ENCODE measurements at places on chromosomes 7 and 10.

- DNase-seq, result no peak
Observed at GRCh38 chr10:131694781-131695495, 205.9 kb upstream of the PPP2R2D start.

- no peak for DNase-seq
Observed at GRCh38 chr7:130144312-130145171, 60.7 kb downstream of the TMEM209 start.

DNA sequence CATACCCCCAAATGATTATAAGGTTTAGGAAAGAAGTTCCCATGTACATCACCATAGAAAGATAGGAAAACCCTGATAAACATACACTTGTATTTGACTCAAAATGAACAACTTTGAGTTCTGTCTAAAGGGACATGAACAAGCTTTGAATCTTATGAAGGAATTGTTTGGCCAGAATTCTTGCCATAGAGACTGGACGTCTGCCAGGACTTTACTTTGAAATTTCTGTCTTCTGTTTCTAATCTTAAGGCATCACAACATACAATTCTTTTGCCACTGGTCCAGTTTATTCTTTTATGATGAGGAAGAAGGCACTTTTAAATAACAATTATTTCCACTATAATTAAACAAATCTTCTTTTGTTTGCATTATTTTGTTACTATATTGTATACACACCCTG is 26.2 kb upstream of the CYP26C1 start:
- DNase-seq, result no peak

DNA sequence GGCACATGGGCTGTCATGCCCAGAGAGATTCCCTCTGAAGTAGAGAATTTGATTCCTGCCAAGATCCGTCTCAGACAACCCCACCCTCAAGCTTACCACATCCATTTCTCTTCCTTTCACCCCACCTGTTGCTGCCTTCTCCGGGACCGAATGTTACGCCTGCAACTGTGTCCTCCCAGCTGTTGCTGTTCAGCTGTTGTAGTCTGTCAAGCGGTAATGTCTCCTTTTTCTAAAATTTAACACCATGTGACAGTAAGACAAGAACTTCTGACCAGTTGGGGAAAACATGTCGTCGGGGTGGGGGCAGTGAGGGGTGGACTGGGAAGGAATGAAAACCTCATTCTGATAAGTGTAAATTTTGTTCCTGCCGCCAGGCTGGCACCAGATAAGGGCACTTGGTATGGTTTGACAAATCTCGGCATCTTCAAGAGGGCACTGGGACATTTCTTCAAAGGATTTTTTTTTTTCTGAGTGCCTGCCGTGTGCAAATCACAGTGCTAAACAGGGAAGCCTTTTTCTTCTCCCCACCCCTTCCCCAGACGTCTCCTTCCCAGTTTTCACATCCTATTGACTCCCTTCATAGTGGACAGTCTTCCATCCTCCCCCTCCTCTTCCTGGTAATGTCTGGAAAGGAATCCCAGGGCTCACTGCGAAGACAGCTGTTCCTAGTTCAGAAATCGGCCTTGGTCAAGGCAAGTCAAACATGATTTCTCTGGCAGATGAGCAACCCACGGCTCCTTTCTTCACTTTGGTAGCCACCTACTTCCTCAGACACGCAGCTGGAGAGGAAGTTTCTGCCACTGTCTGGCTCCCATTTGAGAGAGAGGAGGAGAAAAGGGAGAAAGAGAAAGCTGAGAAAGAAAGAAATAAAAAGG is 5.0 kb upstream of the CELF2 start:
- no peak for DNase-seq

DNA sequence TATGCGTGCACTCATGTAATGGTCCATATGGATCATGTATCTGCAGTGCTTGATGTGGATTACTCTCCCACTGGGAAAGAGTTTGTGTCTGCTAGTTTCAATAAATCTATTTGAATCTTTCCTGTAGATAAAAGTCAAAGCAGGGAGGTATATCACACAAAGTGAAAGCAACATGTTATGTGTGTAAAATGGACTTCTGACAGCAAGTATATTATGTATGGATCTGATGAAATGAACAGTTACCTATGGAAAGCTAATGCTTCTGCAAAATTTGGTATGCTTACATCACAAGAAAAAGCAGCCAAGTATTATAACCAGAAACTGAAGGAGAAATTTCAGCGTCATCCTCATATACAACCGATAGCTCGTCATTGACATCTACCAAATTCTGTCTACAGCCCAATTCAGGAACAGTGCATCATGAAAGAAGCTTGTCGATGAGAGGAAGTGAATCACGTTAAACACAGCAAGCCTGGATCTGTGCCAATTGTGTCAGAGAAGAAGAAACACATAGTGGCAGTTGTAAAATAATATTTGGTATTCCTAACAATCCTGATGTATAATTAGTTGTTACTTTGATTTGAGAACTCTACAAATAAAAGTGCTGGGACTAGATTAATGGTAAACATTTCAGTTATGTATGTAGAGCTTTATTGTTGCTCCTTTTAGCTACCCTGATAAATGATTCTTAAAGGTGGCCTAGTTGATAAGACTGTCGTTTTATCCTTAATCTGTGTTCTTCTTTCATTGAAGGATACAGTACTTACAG is 14.2 kb upstream of the SYPL1 start:
- no peak for DNase-seq

GRCh38 chr7:151432658-151433521 is 7.1 kb downstream of the CRYGN start:
- DNase-seq, result no peak

DNA sequence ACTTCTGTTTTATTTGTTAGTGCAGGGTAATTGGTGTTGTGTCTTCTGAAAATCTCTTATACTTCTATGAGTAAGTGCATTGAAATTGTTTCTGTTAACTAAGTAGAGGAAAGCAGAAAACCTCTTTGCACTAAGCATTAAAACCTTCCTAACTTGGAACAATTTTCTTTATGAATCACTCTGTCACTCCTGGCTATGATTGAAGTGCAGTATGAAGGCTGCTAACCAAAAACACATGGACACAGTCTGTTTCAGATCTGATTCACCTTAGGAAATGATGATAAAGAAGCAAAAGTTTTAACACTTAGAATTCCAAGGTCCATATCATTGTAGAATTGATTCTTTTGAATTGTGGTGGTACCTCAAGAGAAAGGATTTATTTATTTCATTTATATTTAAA is 41.9 kb downstream of the MET start:
- DNase-seq, result no peak

DNA sequence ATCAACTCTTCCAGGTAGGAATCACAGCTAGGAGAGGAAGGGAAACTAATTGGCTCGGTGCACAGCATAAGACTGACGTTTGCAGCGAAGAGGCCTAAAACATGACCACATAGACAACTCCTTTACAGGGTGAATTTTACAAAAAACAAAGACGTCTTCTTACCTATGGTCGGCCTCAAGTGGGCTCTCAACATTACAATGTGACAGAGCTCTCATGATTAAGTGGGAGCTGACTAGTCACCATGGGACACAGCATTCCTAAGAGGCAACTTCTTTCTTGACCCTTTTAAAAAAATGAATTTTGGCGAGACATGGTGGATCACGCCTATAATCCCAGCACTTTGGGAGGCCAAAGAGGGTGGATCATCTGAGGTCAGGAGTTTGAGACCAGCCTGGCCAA is 4.6 kb downstream of the PDIA4 start:
- DNase-seq, result no peak

- no peak for DNase-seq
Observed at GRCh38 chr10:113118882-113119281, 168.8 kb downstream of the TCF7L2 start.

- no peak for DNase-seq
Observed at GRCh38 chr10:36766415-36766810, 359.0 kb upstream of the ANKRD30A start.
